ENCODE measurements at places on chromosomes 5 and 9. TPM values are rescaled to one million over a fixed set of nuclear protein-coding genes. Genes with fewer than 3 reads are reported as not detected.

- DNase-seq: no peak
These were observed 142.7 kb downstream of the PIP5K1B start for GRCh38 chr9:68847765-68848164.

DNA sequence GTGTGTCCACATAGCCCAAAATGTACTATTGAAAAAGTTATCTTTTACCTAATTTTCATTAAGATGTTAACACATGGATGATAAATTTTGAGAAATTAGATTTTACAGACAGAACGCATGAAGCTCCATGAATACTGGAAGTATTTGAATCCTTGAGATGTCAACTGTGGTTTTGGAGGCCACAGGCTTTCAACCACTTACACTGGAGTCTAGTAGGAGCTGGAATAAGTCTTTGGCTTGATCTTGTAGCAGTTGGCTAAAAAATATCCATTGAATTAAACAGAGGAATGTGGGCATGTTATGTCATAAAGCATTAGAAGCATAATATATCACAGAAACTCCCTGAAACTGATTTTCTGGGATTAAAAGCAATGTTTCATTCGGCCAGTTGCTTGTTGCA, 52.9 kb downstream of the CAMK4 start:
- no peak for DNase-seq

GRCh38 chr5:179065703-179066102, 5.5 kb downstream of the ZNF354C start:
- DNase-seq: no peak

GRCh38 chr5:24059006-24059405, 551.6 kb downstream of the PRDM9 start:
- no peak for DNase-seq

DNA sequence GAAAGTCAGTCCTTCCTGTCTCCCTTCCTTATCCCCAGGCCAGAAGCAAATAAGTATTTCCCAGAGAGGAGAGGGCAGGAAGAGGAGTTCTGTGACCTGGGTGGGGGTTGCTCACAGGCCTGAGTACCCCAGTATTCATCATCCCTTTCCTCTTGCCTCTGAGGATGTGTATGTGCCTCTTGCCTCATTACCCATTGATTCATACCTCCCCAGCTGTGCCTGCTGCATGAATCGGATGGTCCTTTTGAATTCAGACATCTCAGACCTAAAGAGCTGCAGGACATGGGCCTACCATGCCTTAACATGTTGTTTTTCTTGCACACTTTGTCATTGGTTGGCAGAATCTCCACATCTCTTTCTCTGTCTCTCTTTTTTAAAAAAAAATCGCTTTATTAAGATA, 112.8 kb upstream of the SHB start:
- DNase-seq: no peak

DNA sequence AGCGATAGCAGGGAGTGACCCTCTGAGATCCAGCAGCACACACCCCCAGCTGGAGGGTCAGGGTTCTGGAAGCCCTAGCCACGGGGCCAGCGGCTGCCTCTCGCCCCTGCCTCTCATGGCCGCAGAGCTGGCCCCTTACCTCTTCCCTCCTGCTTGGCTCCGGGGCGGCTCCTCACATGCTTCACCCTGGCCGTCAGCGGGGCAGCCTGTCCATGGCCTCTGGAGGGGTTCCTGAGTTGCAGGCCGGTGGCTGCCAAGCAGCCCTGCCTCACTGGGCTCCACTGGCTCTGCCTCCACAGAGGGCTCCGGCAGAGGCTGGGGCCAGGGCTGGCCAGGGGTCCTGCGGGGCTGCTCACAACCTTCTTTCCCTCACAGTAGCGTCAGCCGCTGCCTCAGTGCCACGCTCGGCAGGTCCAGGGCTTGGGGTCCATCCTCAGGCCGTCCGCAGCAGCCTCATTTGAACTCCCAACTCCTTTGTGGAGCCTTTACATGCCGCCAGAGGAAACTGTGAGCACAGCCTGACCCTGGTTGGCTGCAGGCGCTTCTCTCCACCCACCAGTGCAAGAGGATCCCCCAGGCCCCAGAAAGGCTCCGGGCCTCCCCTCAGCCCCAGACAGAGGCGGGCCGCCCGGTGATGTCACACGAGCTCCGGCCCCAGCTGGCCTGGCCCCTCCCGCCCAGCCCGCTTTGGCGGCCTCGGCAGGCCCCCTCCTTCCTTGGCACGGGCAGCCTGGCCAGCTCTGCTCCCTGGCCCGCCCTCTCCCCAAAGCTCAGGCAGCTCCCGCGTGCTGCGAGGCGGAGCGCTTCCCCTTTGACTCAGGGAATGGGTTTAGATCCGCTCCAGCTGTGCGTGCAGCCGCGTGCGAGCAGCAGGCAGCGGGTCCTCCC, at the start of gene ANGPTL2:
ANGPTL2 (minus strand) TSS at position 460 of the 888 bp plus-strand sequence. CDS start 13,904 bp downstream, outside the sequence.
- peak; percentile 96 for DNase-seq

- no peak for DNase-seq
These were observed 26.1 kb upstream of the CSF1R start for GRCh38 chr5:150112201-150113046.

GRCh38 chr5:136028782-136029742, at the start of gene TGFBI:
TGFBI (plus strand) TSS chr5:136028988; CDS start chr5:136029056, 68 bp downstream.
- DNase-seq: no peak

GRCh38 chr9:24961762-24962161, 416.1 kb upstream of the IZUMO3 start:
- DNase-seq: no peak

GRCh38 chr5:40547994-40548575, 131.6 kb upstream of the PTGER4 start:
- no peak for DNase-seq

- DNase-seq: no peak
These were observed 30.4 kb downstream of the NFX1 start for GRCh38 chr9:33320568-33321261.

DNA sequence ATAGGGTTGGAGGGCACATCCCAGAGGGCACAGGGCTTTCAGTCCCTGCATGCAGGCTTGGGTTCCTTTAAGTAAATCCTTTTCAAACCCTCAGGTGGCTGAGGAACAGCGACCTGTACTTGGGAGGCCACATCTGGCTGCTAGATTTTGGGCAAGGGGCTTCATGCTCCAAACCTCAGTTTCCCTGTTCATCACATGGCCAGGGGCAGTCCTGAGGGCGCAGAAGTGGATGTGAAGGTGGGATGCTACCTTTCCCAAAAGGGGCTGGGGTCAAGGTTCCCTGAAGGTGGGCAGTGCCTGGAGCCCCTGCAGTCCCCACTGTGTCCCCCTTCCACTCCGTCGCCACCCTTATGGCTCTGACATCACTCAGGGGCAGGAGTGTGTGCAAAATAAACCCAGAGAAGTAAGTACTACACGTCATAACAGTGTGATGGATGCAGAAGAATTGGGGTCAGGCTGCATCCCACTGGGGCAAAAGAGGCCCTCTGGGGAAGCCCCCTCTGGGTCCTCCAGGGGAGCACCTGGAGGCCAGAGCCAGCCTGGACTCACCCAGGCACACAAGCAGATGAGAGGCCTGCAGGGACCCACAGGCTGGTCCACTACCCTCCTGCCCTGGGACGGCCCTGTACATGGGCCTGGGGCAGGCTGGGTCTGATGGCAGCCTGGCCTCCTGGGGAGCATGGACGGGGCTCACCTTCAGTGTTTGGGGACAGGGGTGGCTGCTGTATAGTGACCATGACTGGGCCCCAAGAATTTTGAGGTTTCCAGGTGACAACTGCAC, 1.9 kb upstream of the CARD19 start:
- peak; percentile 85 for DNase-seq

DNA sequence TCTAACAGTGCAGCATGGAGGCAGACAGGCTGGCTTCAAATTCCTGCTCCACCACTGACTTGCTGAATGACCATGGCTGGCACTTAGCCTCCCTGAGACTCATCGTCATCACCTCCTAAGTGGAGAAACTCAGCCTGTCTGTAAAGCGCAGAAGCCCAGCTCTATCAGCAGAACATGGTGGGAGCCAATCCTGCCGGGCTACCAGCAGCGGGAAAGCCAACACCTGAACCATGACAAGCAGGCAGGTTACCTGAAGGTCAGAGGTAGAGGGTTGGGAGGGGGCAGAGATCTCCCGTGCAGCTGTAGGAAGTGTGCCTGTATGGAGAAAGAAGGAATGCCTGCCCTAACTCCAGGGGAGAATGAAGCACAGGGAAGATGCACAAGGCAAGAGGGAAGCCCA, 72.6 kb upstream of the LRRTM2 start:
- DNase-seq: no peak

The PCDHB14 gene
- total RNA-seq: 1.9 TPM

The GGTA1 gene
- total RNA-seq: 6.0 TPM

The SLIT3 gene
- total RNA-seq: 83.6 TPM

The ADRB2 gene
- 25.3 TPM for total RNA-seq
